ENCODE measurements at places on chromosomes 12 and 14. TPM values are rescaled to one million over a fixed set of nuclear protein-coding genes. Genes with fewer than 3 reads are reported as not detected.

GRCh38 chr12:101082706-101083105 lies 127.3 kb downstream of the SLC5A8 start:
- no peak for DNase-seq

DNA sequence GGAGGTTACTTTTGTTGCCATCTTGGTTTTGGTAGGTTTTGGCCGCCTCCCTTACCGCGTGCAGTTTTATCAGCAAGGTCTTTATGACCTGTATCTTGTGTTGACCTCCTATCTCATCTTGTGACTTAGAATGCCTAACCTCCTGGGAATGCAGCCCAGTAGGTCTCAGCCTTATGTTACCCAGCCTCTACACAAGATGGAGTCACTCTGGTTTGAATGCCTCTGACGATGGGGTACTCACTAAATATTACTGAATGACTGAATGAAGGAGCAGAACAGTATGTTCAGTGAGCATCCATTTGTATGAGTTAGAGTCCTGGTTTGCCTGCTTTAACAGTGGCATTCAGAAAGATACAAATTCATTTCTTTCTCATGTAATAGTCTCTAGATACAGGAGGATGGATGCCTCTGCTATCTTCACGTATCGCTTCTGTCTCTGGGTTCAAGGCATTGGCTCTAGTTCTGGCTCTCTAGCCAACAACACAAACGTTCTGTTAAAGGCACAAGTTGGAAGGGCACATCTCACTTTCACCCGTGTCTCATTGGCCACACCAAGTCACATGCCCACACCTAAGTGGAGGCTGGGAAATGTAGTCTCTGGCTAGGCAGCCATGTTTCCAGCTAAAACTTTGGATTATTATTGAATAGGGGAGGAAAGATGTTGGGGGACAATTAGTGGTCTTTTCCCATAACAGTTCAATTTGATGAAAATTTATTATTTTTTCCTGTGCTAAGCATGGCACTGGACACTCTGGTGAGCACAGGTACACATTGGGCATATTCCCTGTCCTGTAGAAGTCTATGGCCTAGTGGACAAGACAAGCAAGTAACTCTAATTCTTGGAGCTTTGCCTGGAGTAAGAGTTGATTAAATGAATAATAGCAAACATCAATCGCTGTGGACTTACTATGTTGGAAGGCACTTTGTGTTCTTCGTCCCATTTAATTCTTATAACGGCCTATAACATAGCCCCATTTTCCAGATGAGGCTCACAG lies 75.2 kb upstream of the RPH3A start:
- peak; percentile 13 for DNase-seq

- no peak for DNase-seq
Measured at GRCh38 chr14:93926873-93927799, at the start of gene FAM181A. Gene FAM181A (plus strand): TSS chr14:93927344. CDS start chr14:93928286, 942 bp downstream.

DNA sequence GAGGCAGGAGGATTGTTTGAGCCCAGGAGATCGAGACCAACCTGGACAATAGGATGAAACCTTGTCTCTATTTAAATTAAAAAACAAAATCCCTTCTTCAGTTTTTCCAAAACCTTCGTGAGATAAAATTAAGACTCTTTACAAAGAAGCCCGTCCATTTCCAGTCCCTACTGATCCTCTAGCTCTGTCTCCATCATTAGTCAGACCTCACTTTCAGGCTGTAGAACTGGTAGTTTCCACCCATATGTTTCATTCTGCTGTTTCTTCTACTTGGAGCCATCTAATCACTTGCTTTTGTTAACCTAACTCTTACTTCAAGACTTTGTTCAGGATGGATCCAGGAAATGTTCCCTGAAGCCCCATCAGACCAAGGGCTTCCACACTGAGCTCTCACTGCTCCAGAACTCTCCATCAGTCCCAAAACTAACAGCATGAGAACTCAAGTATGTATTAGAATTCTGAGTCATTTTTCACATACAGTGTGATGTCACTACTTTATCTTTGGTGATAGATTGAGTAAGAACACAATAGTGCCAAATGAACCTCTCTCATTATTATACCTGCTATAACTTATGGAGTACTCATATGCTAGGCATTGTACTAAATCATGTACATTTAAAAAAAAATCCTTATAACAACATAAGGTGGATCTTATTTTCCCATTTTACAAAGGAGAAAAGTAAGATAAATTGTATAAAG lies 90.8 kb downstream of the PRICKLE1 start:
- no peak for DNase-seq

DNA sequence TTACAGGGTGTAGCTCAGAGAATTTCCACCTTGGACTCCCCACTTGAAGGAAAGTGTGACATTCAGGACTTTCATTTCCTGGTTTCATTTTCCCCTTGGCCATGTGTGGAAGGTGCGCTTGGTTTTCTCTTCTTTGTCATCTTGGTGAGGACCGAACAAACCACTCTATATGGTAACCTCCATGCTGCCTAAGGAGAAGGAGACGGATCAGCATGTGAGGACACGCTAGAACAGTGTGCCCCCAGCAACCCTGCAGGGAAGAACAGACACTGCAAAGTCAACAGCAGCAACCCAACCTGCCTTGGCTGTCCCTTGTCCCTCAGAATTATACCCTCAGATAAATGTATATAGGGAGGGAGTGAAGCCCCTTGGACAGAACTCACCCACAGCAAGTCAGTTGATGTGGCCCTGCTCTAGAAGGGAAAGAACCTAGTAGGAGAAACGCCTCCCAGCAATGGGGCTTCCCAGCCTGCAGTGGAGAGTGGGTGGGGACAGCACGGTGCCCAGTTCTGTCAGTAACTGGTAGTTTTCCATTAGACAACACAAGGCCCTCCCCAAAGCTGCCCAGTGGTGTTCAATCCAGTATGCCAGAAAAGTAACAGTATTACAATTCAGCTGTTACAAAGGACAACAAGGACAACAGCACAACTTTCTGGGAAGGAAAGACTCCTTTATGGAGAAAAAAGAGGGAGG lies 18.9 kb upstream of the COCH start:
- no peak for DNase-seq

DNA sequence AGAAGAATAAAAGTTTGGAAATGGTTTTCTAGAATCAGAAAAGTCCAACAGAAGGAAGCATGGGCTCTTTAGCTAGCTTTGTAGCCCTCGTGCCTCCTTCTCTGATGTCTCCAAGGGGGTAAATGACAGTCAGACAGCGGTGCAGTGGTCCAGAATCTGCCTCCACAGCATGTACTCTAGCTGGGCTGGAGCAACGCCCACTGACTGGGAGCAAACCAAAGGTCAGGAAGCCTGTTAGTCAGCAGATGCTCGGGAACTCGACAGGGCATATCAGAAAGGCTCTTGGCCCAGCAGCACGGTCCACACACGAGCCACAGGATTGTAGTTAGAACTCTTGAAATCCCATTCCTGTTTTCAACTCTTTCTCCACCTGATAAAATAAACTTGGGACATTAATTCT lies 164.3 kb downstream of the GRIN2B start:
- no peak for DNase-seq

DNA sequence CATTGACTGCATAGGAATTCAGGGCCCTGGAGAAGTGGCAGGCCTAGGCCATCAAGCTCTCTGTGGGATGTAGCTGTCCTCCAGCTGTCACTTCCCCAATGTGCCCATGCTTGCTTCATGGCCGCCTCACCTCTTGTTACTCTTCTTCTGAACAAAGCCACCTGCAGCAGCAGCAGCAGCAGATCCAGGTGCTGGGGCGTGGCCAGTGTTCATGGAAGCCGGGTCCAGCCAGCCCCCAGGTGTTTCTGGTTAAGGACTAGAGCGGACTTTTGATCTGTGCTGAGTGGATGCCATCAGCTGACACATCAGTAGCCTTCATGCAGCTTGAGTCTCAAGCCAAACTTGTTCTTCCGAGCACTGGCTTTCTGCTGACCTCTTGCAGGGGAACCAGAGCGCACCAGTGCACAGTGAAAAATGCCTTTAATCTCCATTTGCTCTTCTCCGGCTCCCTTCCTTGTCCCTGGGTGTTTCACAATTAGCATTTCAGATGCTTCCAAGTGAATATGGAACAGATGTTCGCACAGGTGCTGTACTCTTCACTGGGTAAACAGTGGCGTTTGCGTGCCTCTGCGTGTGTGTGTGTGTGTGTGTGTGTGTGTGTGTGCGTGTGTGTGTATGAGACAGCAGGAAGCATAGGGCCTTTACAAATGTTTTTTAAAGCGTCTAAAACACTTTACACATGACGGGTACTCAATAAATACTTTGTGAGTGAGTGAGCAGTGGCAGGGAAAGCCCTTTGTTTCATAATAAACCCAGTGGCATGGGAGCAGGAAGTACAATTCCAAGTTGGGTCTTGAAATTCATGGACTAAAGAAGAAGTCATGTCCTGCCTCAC lies 20.1 kb downstream of the TPCN1 start:
- peak; percentile 91 for DNase-seq

DNA sequence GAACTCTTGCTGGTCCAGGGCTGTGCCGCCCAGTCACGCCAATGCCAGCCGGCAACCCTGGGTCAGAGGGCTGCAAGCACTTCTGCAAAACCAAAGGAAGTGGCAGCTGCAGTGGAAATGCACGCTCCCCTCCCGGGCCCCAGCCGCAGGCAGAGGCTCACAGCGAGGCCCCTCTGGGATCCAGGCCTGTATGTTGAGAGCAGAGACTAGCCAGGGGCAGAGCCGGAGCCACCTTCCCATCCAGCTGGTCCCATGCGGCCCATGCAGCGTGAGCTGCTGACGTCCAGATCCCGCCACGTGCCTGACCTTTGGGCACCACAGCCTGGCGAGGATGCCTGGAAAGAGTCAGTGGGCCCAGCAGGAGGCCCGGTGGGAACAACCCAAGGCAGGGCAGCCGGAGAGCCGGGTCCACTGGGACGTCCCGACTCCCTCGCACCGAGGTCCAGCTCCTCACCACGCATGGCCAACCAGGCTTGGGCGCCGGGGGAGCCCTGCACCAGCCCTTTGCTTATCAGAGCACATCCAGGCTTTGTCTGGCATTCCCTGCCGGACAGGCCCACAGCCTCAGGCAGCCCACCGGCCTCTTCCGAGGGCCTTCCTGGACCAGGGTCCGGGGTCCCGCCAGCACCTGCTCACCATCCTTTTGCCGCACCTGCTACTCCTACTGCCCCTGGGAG lies 4.3 kb downstream of the GPR132 start:
- peak; percentile 73 for DNase-seq

GRCh38 chr12:103114296-103115055 lies 157.0 kb downstream of the ASCL1 start:
- no peak for DNase-seq

- no peak for DNase-seq
Measured at GRCh38 chr12:118359541-118359915, 13.2 kb downstream of the TAOK3 start.

DNA sequence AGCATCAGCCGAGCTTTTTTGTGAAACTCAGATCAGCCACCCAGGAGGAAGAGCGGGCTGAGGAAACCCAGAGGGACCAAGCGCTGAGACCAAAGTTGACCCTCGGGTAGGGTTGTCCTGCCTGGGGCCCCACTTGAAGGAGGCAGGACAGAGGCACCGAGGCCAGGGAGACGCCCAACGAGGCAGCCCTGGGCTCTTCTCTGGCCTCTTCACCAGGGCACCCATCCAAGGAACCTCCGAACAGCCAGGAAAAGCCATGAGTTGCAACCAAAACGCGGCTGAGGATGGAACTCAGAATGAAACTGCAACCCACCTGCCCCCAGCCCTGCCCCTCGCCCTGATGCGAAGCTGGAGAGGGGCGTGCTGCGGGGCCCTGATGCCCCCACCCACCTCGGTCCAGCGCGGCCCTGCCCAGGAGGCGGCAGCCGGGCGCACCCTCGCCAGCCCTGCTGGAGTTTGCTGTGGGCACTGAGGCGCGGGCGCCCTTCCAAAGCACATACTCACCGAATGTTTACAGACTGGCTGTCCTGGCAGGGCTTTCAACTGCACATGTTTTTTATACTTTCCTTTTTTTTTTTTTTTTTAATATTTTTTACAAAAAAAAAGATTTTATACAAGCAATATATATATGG lies 41.9 kb downstream of the JDP2 start:
- DNase-seq, result no peak

DNA sequence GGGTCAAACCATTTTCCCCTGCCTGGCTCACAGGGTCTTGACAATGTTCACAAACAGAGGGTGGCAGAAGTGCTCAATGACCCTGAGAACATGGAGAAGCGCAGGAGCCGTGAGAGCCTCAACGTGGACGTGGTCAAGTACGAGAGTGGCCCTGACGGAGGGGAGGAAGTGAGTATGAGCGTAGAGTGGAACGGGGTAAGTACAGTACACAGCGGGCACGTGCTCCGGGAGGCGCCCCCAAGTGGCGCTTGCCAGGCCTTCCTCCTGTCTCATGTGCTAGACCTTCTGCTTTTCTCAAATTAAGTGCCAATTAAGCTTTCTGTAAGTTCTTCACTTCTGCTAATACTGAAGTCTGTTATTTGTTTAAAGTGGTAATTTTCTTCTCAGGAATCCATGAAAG lies 35.9 kb downstream of the XRCC3 start:
- peak; percentile 34 for DNase-seq

GRCh38 chr12:26799741-26800140 lies 33.3 kb downstream of the ITPR2 start:
- DNase-seq, result no peak

- peak; percentile 87 for DNase-seq
Measured at GRCh38 chr12:124713436-124714082, 146.1 kb upstream of the NCOR2 start.

DNA sequence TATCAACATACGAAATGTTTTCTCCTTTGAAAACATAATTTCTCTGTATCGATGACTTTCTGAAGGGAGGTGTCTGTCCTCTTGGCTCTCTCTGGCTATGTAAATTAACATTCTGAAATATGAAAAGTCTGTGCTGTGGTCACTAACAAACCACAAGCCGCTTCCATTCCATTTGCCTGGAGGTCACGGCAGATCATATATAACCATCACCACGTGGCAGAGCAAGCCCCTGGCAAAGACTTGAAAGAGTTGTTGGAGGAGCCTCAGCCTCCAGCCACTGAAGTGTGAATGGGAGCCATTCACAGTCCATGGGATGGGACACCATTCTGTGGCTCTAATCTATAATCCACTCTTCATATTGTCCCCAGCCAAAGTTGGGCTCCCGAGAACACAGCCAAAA lies 39.6 kb downstream of the CDKL1 start:
- no peak for DNase-seq

DNA sequence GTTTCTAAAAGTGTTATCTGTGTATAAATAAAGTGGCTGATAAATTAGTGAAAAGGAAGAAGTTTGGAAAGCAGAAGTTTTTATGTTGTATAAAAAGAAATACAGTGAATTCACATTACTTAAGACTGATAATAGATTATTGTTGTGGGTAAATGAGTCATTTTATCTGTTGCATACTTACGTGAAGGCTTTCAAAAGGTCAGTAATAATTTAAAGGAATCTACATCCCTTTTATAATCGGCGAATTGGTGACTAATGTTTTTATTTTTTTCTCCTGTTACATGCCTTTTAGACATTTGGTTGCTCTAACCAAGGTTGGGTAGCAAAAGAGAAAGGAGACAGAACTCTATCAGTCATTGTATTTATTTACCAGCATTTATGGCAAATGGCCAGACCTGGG lies 155.9 kb downstream of the SLC41A2 start:
- no peak for DNase-seq

The CIDEB gene
- total RNA-seq, result 14.6 TPM

The PLD4 gene
- 7.7 TPM for total RNA-seq

The CYP27B1 gene
- total RNA-seq, result 0.10 TPM

The TSHR gene
- total RNA-seq, result 1.7 TPM

The HSPA2 gene
- 67.6 TPM for total RNA-seq

The TAS2R7 gene
- not detected for total RNA-seq

The ESRRB gene
- 8.0 TPM for total RNA-seq

The SLC5A8 gene
- 0.41 TPM for total RNA-seq

The PTHLH gene
- 3.4 TPM for total RNA-seq

The CCDC184 gene
- total RNA-seq, result 1.2 TPM

The CCDC196 gene
- total RNA-seq, result not detected

The STX2 gene
- total RNA-seq, result 19.7 TPM

The ANO6 gene
- 79.1 TPM for total RNA-seq

The ENDOU gene
- 16.4 TPM for total RNA-seq
